ENCODE measurements at places on chromosomes 6 and 20. TPM values are rescaled to one million over a fixed set of nuclear protein-coding genes. Genes with fewer than 3 reads are reported as not detected.

DNA sequence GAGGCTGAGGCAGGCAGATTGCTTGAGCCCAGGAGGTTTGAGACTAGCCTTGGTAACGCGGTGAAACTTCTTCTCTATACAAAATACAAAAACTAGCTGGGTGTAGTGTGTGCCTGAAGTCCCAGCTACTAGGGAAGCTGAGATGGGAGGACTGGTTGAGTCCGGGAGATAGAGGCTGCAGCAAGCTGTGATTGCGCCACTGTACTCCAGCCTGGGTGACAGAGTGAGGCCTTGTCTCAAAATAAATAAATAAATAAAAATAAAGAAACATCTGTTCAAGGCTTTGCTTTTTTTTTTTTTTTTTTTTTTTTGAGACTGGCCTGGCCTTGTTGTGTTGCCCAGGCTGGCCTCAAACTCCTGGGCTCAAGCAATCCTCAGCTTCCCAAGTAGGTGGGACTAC, 23.7 kb upstream of the SLC23A2 start:
- DNase-seq: no peak

DNA sequence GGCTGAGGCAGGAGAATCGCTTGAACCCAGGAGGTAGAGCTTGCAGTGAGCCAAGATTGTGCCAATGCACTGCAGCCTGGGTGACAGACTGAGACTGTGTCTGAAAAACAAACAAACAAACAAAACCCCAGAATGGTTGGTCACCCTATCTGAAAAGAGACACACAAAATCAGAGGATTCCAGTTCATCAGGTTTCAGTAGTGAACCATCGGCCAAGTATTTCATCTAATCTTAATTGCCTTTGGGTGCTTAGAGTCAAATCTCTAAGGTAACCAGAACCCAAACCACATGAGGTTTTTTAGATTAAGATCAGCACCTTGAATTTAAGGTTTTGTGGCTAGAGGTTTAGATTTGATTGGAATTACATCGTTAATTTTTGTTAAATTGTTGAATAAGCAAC, 8.3 kb upstream of the ZBTB2 start:
- DNase-seq: no peak

DNA sequence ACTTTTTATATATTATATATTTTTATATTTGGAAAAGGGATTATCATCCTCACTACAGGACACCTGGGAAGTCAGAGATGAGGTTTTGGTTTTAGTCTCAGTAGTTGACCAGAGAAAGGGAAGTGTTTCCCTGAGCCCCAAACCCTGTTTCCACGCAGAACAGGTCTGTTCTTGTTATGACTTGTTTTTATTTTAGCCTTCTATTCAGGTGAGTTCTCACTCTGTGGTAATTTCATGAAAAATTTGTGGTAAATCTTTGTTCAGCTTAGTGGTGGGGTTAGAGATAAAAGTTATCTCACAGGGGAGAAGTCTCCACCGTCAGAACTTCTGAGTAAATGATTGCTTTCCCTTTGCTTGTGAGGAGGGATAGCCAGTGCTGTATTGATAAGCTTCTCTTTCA, 224.9 kb downstream of the FARS2 start:
- no peak for DNase-seq

DNA sequence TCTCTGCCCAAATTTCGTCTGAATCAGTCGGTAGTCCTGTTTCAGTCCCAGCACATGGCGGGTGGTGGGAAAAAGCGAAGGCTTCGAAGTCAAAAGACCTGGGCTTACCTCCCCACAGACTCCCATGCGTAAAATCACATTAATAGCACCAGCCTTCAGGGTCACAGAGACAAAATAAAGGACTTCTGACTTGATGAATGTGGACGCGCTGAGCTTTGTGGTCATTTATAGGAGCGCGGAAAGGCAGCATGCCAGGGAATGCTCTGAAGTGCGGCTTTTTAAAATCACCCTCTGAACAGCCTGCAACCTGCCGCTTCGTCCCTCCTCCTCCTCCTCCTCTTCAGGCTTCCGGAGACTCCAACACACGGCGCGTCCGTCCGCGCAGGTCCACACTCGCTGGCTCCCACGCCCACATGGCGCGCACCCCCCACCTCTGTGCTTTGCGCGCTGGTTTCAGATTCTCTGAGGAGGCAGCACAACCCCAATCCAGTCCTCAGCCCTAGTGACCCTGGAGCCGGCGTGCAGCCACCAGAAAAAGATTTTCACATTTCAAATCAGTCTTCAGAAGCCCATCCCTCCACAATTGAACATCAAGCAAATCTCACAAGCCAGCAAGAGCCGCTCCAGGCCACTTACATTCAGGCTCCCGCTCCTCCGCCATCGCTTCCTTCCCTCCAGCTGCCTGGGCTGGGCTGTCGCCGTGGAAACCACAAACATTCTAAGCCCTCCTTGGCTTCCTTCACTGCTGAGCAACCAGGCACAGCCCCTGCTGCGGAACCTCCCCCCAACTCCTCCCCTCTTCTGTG, at the start of gene C6orf118:
TSS of gene C6orf118 (minus strand) at position 680 of the 806 bp plus-strand sequence. CDS start at position 661, 19 bp downstream.
- no peak for DNase-seq

GRCh38 chr6:165390475-165390874, 81.1 kb upstream of the C6orf118 start:
- no peak for DNase-seq

- DNase-seq: no peak
Measured at GRCh38 chr6:35214869-35215664, 1.3 kb downstream of the SCUBE3 start.

Gene UNC5CL
- 1.6 TPM for polyA plus RNA-seq

Gene TNXB
- polyA plus RNA-seq: not detected

DNA sequence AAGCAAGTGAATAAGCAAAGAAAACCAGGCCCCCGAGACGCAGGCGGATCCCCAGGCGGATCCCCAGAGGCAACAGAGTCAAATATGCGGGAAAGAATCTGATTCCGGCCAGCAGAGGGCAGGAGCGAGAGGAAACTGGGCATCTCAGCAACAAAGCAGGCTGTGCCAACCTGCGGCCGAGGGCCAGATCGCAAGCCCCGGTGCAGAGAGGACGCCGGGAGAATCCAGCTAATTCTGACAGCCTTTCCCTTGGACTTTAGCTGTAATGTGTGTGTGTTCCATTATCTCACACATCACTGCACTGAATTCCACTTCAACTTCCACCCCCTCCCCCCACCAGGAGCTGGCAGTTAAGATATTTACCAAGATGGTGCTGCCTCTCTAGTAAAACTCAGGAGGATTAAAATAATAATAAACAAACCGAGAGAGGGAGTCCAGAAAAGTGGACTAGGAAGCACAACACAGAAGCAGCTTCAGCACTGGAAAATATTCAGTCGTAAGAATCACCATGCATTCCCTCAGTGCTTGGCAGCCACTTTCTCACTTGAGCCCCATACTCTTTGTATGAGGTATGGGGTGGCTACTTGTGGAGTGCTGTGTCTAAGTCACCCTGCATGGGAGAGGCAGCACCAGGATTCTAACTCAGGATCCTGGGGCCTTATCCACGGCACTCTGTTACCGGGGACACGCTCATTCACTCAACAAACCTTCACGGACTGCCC, 66.2 kb upstream of the SNX9 start:
- DNase-seq: peak; percentile 81

- DNase-seq: peak; percentile 47
Measured at GRCh38 chr6:132490024-132490423, 22.9 kb downstream of the STX7 start.

GRCh38 chr20:44218446-44218845, 7.9 kb upstream of the OSER1 start:
- no peak for DNase-seq

DNA sequence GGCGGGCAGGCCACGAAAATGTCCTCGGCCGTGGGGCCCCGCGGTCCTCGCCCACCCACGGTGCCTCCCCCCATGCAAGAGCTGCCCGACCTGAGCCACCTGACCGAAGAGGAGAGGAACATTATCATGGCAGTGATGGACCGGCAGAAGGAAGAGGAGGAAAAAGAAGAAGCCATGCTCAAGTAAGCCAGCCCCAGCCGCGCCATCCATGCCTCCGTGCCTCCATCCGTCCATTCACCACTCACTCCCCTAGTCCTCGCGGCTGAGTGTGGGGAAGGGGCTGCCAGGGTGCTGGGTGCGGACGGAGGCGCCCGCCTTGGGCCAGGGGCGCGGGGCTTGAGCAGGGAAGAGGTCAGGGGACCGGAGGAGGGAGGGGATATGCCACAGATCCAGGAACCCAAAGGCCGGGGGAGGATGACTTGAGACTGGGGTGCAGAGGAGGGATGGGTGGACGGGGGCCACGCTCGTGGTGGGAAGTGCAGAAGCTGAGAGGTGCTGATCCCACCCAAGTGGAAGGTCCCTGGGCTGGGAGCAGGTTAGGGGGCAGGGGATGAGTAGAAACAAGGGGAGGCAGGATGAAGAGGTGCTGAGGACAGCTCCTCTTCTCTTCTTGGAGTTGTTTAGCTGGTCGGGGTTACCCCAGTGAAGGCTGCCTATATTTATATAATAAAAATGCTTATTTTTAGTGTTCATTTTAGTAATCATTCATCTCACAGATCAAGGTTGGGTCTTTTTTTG, 825 bp downstream of the RIMS1 start:
- DNase-seq: no peak

- peak; percentile 84 for DNase-seq
Measured at GRCh38 chr6:163355426-163355991, 59.0 kb upstream of the QKI start.

GRCh38 chr20:40650707-40651106, 38.3 kb downstream of the MAFB start:
- DNase-seq: no peak

GRCh38 chr6:36793913-36794712, 45.1 kb downstream of the CPNE5 start:
- no peak for DNase-seq

DNA sequence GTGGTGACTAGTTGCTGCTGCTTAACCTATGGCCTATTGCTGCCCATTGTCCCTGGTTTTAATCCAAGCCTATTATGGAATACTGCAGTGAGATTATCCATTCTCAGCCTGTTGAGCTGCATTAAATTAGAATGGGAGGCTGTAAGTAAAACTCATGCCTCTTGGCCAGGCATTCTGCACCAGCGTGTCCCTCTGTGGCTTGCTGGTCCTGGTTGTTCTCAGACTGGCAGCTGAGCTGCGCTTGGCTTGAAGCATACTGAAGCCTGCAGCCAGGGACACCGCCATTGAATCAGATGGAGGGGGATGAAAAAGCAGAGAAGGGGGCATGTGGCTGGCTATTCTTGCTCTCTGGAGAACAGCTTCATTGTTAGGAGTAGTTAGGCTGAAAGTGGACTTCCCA, 15.6 kb downstream of the LRRN4 start:
- no peak for DNase-seq

DNA sequence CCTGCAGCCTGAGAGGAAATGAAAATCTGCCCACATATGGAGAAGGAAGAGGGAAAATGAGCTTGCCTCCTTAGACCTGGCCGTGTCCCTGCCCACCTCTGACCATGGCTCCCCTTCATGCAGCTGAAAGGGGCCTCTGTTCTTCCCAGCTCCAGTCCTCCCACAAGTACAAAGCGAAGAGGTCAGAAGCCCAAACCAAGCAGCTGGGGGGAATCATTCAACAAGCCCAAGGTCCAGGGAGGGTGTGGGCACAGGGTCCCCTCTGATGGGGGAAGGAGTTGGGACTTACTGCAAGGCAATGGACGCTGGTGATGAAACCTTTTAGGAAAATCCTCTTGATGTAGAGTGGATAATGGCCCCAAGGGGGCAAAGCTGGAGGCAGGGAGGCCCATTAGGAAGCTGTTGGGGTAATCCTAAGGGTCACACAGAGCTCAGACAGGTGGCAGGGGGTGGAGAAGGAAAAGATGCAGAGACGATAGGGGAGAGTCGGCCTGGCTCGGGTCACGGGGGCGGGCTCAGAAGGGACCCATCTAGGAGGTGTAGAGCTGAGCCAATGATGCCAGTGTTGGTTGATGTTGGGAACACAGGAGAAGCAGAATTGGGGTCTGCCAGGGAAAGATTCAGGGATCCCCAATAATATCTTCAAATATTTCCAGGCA, 16.1 kb upstream of the GRM4 start:
- DNase-seq: no peak

- no peak for DNase-seq
Measured at GRCh38 chr6:3542032-3542640, 85.3 kb upstream of the SLC22A23 start.

DNA sequence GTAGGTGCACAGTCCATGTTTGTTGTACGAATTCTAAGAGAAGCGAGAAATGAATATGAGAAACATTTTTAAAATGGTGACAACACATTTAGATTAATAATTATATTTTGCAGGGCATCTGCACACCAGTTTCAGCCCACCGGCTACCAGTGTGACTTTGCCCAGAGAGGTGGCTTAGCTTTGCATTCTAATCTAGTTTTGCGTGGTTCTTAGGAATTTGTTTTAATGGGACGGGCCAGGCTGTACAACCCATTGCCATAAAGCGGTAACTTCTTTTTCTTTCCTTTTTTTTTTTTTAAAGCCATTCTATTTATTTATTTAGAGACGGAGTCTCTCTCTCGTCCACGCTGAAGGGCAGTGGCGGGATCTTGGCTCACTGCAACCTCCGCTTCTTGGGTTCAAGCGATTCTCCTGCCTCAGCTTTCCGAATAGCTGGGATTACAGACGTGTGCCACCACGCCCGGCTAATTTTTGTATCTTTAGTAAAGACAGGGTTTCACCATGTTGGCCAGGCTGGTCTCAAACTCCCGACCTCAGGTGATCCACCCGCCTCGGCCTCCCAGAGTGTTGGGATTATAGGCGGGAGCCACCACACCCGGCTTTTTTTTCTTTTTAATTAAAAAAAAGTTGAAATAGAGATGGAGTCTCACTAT, 829 bp downstream of the MANBAL start:
- DNase-seq: no peak

GRCh38 chr6:121590438-121590837, 155.0 kb downstream of the GJA1 start:
- DNase-seq: no peak

DNA sequence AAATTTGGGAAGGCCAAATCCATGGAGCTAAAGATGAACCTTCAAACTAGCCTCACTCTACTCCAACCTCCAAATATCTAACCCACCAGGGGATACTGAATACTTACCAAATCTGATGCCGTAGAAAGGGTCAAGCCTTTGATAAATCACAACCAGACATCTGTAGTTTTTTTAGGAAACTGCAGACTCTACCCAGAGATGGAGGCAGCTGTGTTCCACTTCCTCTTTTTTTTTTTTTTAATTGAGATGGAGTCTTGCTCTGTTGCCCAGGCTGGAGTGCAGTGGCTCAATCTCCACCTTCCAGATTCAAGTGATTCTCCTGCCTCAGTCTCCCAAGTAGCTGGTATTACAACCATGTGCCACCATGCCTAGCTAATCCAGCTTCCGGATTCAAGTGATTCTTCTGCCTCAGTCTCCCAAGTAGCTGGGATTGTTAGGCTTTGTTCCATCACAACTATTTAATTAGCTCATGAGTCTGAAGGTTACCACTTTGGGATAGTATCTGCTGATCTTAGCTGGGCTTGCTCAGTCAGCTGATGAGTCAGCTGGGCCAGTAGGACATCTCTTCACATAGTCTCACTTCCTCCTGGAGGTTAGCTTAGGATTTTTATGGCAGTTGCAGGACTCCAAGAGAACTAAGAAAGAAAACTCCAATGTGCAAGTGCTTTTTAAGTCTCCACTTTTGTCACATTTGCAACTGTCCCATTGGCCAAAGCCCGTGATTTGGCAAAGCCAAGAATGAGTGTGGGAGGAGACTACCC, 13.3 kb downstream of the FRK start:
- no peak for DNase-seq

GRCh38 chr6:36968266-36968977, 13.9 kb downstream of the PI16 start:
- DNase-seq: no peak

- no peak for DNase-seq
Measured at GRCh38 chr6:138988469-138988834, 399 bp upstream of the REPS1 start.

Measured in CD14-positive monocyte (primary cell).